ENCODE measurements at places on chromosomes 7 and 10.

DNA sequence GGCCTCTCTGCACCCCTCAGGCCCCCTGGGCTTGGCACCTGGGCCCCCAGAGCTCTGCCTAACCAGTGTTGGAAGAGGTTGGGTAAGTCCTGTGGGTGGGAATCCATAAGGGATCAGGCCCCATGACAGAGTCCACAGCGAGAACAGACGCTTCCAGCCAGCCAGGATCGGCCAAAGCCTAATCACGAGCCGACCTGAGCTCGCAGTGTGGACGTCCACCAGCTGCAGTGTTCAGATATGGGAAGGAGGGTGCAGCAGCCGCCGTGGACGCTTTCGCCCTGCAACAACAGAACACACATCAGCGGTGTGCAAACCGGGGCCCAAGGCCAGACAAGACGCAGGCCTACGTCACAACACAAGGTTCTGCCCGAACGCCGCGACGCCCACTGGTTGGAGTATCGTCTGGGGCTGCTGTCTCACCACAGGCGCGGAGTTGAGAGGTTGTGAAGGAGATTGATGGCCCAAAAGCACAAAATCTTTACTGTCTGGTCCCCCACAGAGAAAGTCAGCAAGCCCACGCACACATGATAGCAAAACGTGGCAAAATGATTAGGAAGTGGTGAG, 102.1 kb downstream of the FOXL3 start:
- DNase-seq, result no peak
- H3K4me3 ChIP-seq, result no peak overlapping the region
- H3K4me1 ChIP-seq, result no peaks in the 10 kb centered on the region
- H3K36me3 ChIP-seq, result peaks cover 1% of the 10 kb centered on the region
- H3K27me3 ChIP-seq, result peaks cover 17% of the 10 kb centered on the region
- no peak overlapping the region for H3K27ac ChIP-seq

GRCh38 chr10:95783741-95784140, 27.8 kb downstream of the ENTPD1 start:
- peaks cover 78% of the 10 kb centered on the region for H3K27me3 ChIP-seq
- H3K27ac ChIP-seq, result no peak overlapping the region
- H3K4me1 ChIP-seq, result no peaks in the 10 kb centered on the region
- H3K4me3 ChIP-seq, result no peak overlapping the region
- no peak for DNase-seq

DNA sequence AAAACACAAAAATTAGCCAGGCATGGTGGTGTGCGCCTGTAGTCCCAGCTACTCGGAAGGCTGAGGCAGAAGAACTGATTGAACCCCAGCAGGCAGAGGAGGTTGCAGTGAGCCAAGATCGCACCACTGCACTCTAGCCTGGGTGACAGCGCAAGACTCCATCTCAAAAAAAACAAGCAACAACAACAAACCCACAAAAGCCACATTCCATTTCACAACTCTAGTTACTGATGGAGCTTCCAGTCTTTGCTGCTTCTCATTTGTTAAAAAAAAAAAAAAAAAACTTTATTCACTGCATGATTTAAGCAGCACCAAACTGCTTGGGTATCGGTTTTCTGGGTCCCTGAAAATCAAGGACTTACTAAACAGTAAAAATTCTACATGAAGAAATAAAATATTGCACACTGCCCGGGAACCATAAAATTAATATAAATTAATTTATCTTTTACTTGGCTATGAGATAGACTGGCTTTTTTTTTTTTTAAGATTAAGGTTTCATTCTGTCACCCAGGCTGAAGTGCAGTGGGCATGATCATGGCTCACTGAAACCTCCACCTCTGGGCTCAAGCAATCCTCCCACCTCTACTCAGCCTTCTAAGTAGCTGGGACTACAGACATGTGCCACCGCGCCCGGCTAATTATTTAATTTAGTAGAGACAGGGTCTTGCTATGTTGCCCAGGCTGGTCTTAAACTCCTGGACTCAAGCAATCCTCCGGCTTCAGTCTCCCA, 42.0 kb downstream of the SRPK2 start:
- peaks cover 58% of the 10 kb centered on the region for H3K4me1 ChIP-seq
- H3K4me3 ChIP-seq, result peak overlapping the region; percentile 60
- H3K27me3 ChIP-seq, result no peaks in the 10 kb centered on the region
- peaks cover 3% of the 10 kb centered on the region for H3K36me3 ChIP-seq
- peak overlapping the region; percentile 30 for H3K27ac ChIP-seq

- H3K4me3 ChIP-seq, result no peak overlapping the region
- no peak for DNase-seq
- no peaks in the 10 kb centered on the region for H3K4me1 ChIP-seq
- H3K36me3 ChIP-seq, result no peaks in the 10 kb centered on the region
- H3K27ac ChIP-seq, result no peak overlapping the region
- peaks cover 39% of the 10 kb centered on the region for H3K27me3 ChIP-seq
Observed at GRCh38 chr7:107975394-107976013, 27.5 kb downstream of the LAMB1 start.

- no peak overlapping the region for H3K27ac ChIP-seq
- H3K36me3 ChIP-seq, result no peaks in the 10 kb centered on the region
- no peak for DNase-seq
- H3K27me3 ChIP-seq, result no peaks in the 10 kb centered on the region
- H3K4me1 ChIP-seq, result no peaks in the 10 kb centered on the region
- H3K4me3 ChIP-seq, result no peak overlapping the region
Observed at GRCh38 chr10:95487994-95488393, 73.2 kb downstream of the SORBS1 start.

DNA sequence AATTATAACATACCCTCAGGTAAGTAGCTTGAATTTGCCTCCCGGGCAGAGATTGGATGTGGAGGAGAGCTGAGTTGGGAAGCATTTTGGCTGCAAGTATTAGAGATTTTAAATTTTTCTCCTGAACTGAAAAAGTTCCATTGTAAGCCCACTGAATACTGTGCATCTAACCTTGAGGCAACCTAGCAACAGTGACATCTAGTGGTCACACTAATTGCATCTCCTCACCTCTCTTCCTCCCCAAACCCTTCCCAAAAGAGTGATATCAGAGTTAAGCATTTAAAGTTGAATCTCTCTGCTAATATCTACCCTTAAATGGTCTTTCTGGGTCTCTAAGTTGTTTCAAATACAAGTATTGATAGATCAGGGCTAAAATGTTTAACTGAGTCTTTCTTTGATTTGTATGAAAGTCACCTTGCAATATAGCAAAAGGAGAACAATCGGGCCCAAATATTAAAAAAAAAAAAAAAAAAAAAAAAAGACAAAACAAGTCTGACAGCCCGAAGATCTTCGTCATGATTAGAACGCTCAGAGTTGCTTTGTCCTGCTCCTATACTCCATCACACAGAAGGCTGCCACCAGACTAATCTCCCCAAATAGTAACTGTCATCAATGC, 40.4 kb upstream of the DLX5 start:
- no peaks in the 10 kb centered on the region for H3K4me1 ChIP-seq
- no peak for DNase-seq
- no peak overlapping the region for H3K27ac ChIP-seq
- H3K27me3 ChIP-seq, result peaks cover 24% of the 10 kb centered on the region
- H3K36me3 ChIP-seq, result no peaks in the 10 kb centered on the region

GRCh38 chr10:32957341-32958084, 517 bp downstream of the ITGB1 start:
- no peaks in the 10 kb centered on the region for H3K27me3 ChIP-seq
- peaks cover 13% of the 10 kb centered on the region for H3K36me3 ChIP-seq
- no peak for DNase-seq
- peak overlapping the region; percentile 89 for H3K4me3 ChIP-seq
- peak overlapping the region; percentile 71 for H3K27ac ChIP-seq
- H3K4me1 ChIP-seq, result peaks cover 52% of the 10 kb centered on the region
